ENCODE measurements at places on chromosomes 13 and 19.

- DNase-seq: no peak
Observed at GRCh38 chr13:29619995-29620394, 24.5 kb upstream of the SLC7A1 start.

GRCh38 chr13:21615427-21615826 lies 11.5 kb upstream of the MICU2 start:
- DNase-seq: no peak

DNA sequence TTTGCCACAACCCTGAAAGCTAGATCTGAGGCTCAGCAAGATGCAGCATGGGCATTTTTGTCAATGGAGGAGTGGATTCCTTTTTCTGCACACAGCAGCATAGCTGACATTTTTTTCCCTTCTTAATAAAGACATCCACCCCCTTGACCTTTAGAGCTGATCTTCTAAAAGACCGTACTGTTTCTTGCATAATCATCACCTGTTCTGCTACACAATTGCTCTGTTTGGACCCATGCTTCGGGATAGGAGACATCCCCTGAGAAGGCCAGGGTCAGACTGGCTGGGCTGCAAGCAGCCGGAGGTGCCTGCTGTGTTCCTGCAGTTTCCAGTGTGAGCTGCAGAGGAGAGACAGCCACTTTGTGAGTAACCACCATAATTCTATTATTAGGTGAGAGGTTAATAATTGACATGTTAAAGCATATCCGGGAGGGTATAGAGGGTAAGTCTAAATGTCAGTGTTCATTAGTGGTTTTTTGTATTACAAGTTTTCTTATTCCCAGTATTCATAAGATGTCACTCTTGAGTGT lies 108.5 kb upstream of the C1QTNF9B start:
- no peak for DNase-seq

DNA sequence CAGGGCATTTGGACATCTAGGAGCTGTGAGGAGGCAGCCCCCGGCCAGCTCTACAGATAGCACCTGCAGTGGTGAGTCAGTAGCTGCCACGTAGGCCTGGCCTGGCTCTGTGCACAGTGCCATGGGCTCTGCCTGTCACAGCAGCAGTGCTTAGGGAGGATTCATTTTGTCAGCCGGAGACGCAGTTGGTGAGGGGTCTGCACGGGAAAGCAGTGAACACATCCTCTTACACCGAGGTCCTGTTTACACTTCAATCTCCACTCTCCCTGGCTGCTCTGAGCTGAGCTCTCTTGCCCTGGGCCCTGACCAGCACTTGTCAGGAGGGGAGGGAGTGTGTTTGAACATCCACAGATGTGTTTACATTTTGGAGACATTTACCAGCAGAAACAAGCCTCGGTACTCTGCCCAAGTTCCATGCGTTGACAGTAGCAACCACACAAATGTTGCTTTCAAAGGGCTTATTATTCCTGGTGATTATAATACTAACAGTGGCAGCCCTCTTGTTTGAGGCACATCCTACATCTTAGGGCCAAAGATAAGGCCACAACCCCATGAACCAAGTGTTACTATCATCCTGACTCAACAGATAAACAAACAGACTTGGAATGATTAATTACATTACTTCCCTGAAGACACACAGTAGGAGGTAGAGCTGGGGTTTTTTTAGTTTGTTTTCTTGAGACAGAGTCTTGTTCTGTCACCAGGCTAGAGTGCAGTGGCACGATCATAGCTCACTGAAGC lies 148.9 kb downstream of the USP12 start:
- DNase-seq: no peak

DNA sequence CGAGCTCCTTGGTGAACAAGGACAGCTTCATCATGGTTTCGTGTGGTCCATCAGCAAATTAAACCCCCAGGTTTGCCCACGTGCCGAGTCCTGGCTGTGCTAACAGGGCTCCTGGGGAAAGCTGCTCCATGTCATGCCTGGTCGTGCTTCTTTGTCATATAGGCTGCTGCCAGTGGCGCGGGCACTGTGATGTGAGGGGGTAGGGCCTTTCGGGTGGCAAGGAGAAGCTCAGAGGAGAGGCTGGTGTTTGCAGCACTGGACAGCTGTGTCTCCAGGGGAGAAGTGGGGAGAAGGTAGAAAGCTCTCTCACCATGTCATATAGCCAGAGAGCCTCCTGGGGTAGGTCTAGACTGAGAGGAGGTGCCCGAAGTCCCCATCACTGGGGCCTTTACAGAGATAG lies 13.3 kb downstream of the VSTM2B start:
- no peak for DNase-seq

DNA sequence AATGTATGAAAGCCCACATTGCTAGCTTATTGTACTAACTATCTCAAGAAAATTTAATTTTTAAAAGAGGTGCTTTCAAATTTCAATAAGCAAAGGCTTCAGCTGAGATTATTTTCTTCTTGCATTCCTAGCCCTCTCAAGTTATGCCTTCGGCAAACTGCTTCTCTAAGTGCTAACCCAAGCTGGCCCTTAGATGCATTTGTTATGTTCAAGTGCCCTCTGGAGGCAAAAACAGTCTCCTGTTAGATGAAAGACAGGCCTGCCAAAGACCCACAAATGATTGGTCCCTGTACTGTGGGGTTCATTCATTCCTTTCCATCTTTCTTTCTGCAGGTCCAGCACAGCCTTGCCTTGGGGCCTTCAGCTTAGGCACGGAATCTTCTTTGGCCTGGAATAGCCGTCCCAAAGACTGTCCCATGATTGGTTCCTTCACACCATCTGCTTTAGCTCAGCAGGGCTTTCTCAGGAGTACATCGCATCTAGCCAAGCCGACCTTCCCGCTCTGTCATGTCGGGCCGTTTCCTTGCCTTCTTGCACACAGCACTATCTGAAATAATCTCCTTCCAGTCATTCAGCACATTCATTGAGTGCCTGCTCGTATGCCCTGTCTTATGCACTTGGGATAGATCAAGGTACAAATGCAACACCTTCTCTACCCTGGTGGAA lies 26.4 kb upstream of the TPTE2 start:
- no peak for DNase-seq

- no peak for DNase-seq
Observed at GRCh38 chr19:50921426-50922316, 10.5 kb upstream of the KLK4 start.

- DNase-seq: no peak
Observed at GRCh38 chr13:74450525-74450845, 316.3 kb upstream of the KLF12 start.

- DNase-seq: no peak
Observed at GRCh38 chr19:23908165-23908564, 6.5 kb upstream of the ZNF726 start.

Measured in heart right ventricle (tissue), 16 donors.